ENCODE measurements at places on chromosomes 6 and 20. TPM values are rescaled to one million over a fixed set of nuclear protein-coding genes. Genes with fewer than 3 reads are reported as not detected.

Gene RGS17
- total RNA-seq = not detected

Gene SULF2
- 0.37 TPM for total RNA-seq

Gene RIPOR3
- total RNA-seq = not detected

Gene TRIM15
- total RNA-seq = not detected

Gene NMBR
- total RNA-seq = not detected

Gene PCED1A
- total RNA-seq = 23.9 TPM

GRCh38 chr6:67667637-67668422 is 967.3 kb upstream of the ADGRB3 start:
- no peak for DNase-seq

GRCh38 chr6:47780510-47781356 is 1.1 kb upstream of the OPN5 start:
- DNase-seq = peak; percentile 59

DNA sequence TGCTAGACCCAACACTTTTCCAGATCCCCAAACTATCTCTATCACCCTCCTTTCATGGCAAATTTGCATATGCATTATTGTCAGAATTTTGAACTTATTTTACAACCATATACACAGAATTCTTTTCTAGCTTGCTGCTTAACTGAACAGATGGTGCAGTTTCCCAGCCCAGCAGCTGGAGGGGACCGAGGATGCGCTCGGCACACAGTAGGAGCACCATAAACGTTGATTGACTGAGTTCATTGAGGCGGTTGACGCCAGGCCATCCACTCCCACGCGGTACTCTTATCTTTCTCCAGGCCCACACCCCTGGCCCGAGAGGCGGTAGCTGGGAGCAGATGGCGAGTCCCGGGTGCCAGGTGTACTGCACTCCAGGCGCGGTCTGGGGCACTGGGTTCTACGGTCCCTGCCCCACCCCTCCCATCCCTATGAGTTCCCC is 6.8 kb upstream of the SOX4 start:
- no peak for DNase-seq

DNA sequence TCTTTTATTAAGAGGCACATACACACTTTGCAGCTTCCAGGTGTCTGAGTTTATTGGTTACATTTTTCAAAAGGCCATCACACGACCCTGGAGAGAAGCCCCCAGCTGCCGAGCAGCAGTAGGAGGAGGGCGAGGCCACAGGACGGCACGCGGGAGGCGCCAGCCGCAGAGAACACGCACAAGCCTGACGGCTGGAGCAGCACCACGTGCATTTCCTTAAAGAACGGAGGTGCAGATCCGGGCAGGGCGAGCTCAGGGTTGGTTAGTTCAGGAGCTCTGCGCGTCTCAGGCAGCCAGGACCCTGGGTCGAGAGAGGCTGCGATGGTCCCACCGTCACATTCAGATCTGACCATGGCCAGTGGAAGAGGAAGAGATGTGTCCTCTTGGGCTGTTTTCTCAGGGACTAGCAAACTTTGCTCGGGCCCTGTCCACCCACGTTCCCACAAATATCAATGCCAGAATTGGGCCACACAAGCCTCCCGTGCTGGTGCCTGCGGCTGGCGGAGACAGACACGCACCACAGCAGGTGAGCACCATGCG is 121.4 kb upstream of the AFDN start:
- no peak for DNase-seq

- no peak for DNase-seq
These were observed 140.7 kb downstream of the MAP3K7 start for GRCh38 chr6:90446164-90446563.

DNA sequence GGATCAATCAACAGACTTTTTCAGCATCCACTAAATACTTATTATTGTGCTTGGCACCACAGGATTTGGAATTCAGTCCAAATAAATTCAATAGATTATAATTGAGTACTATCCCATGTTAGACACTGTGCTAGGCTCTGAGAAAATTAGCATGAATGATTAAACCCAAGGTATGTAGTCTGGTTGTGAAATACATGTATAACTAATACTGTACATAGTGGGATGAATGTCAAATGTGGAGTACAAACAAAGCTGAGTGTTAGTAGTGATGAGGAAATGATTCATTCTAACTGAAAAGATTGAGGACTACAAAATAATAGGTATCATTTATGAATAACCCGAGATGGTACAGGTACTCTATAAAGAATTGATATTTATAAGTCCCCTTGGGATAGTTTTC is 111.9 kb upstream of the FLRT3 start:
- DNase-seq = no peak

GRCh38 chr6:68141190-68141589 is 493.9 kb upstream of the ADGRB3 start:
- DNase-seq = no peak

- no peak for DNase-seq
These were observed 95.4 kb downstream of the SLC22A23 start for GRCh38 chr6:3361312-3362037.

- DNase-seq = peak; percentile 49
These were observed 48.2 kb upstream of the MLN start for GRCh38 chr6:33851959-33852358.

DNA sequence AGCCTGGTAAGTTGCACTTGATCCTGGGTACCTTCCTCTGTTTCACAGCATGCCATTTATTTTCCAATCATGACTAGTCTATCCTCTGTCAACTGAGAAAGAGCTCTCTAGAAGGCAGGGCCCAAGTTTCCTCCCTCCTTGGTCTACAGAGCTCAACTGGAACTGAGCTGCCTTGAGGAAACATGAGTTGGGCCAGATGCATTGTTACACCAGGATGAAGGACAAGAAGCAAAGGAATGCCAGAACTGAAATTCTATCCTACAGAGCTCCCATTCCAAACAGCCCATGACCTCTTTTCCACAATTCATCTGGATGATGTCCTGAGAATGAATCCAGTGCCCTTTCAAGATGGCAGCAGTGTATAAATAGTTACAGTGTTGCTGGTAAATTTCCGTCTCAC is 66.7 kb upstream of the E2F3 start:
- DNase-seq = no peak

GRCh38 chr20:12090920-12091319 is 173.2 kb downstream of the BTBD3 start:
- DNase-seq = no peak

DNA sequence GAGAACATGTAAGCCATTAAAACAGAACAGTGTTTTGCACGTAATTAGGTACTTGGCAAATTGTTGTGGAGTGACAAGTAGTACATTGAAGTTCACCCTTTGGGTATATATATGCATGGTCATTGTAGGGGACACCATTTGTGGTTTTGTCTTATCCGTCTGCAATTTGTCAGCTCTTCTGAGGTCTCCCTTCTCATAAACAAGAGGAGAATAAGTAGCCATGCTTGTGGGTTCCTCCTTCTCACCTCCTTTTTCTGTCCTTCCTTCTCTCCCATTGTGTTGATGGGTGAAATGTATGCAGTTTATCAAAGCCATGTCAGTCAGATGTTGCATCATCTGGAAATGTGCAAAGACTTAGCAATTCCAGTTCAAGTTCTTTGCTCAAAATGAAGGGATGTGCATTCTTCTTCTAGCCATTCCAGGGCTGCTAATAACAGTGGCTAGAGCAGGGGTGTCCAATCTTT is 70.9 kb downstream of the QKI start:
- DNase-seq = no peak

- no peak for DNase-seq
These were observed 84.1 kb downstream of the CDK19 start for GRCh38 chr6:110731196-110731595.

- DNase-seq = no peak
These were observed 108.5 kb downstream of the PRND start for GRCh38 chr20:4830259-4830658.

DNA sequence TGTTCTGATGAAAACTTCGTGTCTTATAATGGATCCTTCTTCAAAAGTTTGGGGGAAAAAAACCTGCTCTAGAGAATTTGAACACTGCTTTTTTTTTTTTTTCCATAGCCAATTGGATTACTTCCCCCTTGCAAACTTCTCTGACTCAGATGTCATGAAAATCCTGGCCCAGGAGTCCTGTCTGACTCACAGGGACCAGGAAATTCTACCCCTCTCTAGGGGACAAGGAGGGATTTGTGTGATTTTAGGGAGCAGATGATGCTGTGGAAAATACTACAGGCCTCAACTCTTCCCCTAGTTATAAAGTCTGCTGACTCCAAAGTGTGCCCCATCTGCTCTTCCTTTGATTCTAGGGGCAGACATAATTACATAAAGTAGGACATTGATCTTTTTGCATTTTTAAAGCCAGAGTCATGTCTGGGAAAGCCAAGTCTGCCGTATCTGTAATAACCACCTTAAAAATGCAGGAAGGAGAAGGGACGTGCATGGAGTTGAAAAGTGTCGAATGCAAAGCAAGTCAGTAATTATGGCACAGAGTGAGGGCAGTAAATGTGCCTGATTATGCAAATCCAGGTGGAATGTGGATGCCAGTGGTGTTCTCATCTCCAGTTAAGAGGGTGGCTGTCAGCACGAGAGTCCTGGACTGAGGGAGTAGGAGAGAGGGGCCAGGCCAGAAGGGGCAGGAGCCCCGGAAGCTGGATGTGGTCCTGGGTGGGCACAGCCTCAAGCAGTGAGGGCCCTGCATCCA is 144.3 kb upstream of the SULF2 start:
- no peak for DNase-seq

- no peak for DNase-seq
These were observed 179.5 kb downstream of the ADAT2 start for GRCh38 chr6:143271024-143271423.

DNA sequence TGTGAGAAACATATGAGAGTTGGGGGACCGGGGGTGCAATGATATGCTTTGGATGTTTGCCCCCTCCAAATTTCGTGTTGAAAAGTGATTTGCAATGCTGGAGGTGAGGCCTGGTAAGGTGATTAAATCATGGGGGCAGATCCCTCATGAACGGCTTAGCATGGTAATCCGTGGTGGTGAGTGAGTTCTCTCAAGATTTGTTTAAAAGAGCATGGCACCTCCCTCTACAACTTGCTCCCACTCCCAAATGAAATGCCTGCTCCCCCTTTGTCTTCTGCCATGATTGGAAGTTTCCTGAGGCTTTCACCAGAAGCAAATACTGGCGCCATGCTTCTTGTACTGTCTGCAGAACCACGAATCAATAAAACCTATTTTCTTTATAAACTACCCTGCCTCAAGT is 2.5 kb downstream of the DEK start:
- DNase-seq = no peak

- DNase-seq = no peak
These were observed 673.6 kb downstream of the CD109 start for GRCh38 chr6:74369556-74369993.

DNA sequence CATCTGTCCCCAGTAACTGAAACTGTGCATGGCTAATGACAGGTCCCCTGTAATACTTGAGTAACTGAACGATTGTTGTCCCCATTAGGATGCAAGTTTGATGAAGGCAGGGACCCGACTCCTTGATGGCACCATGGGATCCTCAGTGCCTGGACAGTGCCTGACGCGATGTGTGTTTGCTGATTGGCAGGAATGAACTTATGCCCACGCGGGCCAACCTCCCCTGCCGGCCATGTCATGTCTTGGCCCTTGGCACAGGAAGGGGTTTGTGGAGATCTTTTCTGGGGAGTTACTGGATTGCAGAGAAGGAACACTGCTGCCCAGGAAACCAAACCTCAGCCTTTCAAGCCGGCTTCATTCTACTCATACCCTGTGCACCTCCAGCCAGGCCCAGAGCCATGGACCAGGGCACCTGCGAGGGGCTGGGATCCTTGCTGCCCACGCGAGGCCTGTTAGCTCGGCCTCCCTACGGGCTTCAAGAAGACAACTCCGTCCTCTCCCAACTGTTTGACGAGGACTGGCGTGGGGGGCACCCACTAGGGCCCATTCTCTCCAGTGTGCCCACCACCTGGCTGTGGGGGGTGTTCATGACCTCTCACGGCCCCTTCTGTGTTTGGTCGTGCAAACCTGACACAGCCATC is 147.8 kb downstream of the ZMYND8 start:
- no peak for DNase-seq

- DNase-seq = no peak
These were observed 365.8 kb upstream of the HSF2 start for GRCh38 chr6:122033564-122034181.

GRCh38 chr6:75986935-75987334 is 85.5 kb downstream of the IMPG1 start:
- no peak for DNase-seq

DNA sequence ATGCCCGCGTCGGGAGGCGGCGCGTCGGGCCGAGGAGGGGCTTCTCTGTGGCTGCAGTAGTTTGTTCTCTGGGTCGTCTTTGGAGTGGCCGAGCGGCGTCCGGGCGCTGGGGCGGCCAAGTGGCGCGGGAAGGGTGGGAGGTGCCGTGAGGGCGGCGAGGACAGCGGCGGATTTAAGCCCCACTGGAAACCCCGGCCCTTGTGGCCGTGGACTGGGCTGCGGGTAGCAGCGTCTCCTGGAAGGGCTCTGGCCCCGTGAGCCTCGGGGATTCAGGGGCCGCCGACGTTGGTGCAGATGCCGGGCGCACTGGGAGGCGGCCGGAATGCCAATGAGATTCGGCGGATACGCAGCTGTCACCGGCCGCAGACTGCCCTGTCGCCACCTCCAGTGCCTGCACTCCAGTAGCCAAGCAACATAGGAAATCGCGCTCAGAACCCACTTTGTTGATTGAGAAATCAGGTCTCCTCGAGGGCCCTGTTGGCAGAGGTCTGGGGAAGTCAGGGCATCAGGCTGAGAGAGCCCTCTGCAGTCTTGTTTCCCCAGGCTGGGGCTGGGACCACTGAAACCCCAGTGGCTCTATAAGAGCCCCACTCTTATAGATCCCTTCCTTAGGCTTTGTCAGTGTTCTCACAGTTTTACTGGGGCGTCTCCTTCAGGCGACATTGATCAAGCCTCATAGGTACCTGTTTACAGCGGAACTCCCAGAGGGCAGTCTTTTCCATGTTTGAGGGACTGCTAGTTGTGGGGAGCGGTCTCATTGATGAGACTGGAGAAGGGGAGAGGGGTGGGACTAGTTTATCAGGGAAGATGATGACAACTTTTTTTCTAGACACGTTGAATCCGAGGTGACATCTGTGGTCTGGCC is 642 bp downstream of the GZF1 start:
- DNase-seq = peak; percentile 37

GRCh38 chr6:81475646-81476045 is 276.8 kb downstream of the TENT5A start:
- DNase-seq = no peak

- DNase-seq = no peak
These were observed 27.9 kb downstream of the AFG1L start for GRCh38 chr6:108322728-108323127.

- peak; percentile 62 for DNase-seq
These were observed 14.0 kb downstream of the RBL1 start for GRCh38 chr20:37081717-37082289.

GRCh38 chr6:5550631-5551030 is 289.3 kb downstream of the FARS2 start:
- no peak for DNase-seq

DNA sequence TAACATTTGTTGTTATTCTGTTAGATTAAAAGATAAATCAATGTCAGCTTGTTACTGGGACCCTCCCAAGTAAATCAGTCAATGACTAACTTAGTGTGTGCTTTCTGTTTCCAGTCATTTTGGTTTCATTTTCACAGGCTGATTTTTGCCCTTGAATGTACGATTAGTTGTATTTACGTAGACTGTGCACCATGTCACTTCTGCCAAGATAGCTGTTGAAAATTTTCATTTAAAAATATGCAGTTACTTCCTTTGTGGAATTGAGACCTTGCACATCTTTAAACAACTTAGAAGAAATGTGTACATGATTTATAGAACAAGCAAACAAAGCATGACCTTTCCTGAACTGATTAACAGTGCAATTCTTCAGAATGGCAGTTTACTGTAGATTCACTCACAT is 944.8 kb upstream of the CITED2 start:
- DNase-seq = no peak

- DNase-seq = no peak
These were observed 6.7 kb upstream of the IFT52 start for GRCh38 chr20:43583982-43584432.
